ENCODE measurements at places on chromosomes 5 and 9. TPM values are rescaled to one million over a fixed set of nuclear protein-coding genes. Genes with fewer than 3 reads are reported as not detected.

- no peaks in the 10 kb centered on the region for H3K36me3 ChIP-seq
- DNase-seq: no peak
- no peak overlapping the region for H3K27ac ChIP-seq
- no peaks in the 10 kb centered on the region for H3K27me3 ChIP-seq
- no peak overlapping the region for H3K4me3 ChIP-seq
- no peaks in the 10 kb centered on the region for H3K4me1 ChIP-seq
These were observed 108.7 kb downstream of the JAKMIP2 start for GRCh38 chr5:147673791-147674190.

- H3K4me3 ChIP-seq: no peak overlapping the region
- no peak overlapping the region for H3K27ac ChIP-seq
- no peaks in the 10 kb centered on the region for H3K36me3 ChIP-seq
- H3K27me3 ChIP-seq: peaks cover 50% of the 10 kb centered on the region
These were observed 4.9 kb upstream of the NXNL2 start for GRCh38 chr9:88530051-88530450.

DNA sequence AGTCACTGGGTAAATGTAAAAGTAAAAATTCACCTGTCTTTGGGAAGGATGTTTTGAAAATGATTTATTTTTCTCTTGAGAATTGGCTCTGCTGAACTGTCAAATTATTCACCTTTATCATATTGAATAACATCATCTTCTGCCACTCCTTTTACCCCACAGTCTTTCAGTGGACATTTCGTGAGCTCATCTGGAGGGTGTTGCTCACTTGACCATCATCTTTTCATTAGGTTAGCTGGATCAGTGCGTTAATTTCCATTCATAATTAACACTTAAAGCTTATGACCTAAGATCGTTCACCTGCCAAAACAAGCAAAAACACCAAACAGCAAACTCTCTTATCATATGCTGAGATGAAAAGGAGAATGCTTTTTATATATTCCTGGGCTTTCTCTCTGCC, 53.4 kb upstream of the TNFAIP8 start:
- H3K4me1 ChIP-seq: peaks cover 72% of the 10 kb centered on the region
- peak overlapping the region; percentile 64 for H3K27ac ChIP-seq
- H3K27me3 ChIP-seq: no peaks in the 10 kb centered on the region
- no peak for DNase-seq
- H3K4me3 ChIP-seq: peak overlapping the region; percentile 29

DNA sequence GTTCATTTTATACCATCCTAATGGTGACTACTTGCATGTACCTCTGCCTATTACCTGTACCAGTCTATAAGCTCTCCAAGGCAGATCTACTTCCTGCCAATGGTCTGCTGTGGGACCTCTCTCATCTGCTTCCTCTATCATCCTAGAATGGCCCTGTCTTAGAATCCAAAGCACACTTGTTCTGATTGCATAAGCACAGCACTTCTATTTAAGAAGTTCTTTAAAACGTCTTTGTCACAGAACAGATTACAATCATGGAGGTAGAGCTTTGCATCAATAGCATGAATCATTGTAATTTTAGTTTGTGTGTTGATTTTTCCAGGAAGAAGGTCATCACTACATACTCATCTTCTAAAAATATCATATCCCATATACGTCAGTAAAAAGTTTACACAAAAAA, 131.8 kb upstream of the ACOT12 start:
- no peak overlapping the region for H3K27ac ChIP-seq
- no peaks in the 10 kb centered on the region for H3K27me3 ChIP-seq
- no peak for DNase-seq
- no peak overlapping the region for H3K4me3 ChIP-seq
- peaks cover 6% of the 10 kb centered on the region for H3K36me3 ChIP-seq

DNA sequence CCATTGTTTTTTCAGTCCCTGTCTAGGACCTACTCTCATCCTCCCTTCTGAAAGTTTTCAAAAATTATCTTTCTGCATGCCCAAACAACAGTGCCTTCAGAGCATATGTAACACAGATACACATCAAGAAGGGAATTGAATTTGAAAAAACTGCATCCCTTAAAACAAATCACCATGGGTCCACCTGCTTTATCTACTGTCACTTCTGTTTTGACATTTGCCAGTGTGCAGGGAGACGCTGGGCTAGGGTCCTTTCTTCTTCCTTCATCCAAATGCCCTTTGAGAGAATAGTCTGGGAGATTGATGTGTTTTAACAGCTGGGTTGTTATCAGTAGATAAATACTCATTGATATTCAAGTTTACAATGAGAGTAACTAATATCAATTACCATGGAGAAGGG, 1630.1 kb downstream of the MAT2B start:
- no peaks in the 10 kb centered on the region for H3K4me1 ChIP-seq
- no peak overlapping the region for H3K27ac ChIP-seq
- no peaks in the 10 kb centered on the region for H3K36me3 ChIP-seq
- H3K27me3 ChIP-seq: no peaks in the 10 kb centered on the region
- no peak overlapping the region for H3K4me3 ChIP-seq

DNA sequence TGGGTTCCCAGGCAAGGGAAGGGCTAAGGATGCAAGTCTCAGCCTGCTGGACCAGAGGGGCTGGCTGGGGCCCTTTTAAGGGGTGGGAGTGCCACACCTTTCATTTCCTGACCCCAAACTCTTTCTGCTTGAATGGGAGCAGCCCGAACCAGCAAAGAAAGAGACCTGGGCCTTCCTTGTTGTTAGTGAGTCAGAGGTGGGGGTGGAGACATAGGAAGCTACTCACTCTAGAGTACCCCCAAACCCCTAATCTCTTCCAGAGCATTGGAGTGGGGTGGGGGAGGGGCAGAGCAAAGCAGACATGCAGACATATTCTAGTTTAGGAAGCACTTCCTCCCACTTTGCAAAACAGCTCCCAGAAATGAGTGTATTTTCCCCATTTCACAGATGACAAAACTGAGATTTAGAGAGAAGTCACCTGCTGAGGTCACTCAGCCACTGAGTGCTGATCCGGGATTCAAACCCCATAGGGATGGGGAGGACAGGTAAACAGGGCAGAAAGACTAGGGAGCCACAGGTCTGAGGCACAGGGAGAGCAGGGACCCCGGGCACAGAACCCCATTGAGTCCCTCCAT, 6.0 kb upstream of the AQP3 start:
- DNase-seq: no peak
- peaks cover 52% of the 10 kb centered on the region for H3K4me1 ChIP-seq
- no peaks in the 10 kb centered on the region for H3K36me3 ChIP-seq
- H3K4me3 ChIP-seq: no peak overlapping the region

DNA sequence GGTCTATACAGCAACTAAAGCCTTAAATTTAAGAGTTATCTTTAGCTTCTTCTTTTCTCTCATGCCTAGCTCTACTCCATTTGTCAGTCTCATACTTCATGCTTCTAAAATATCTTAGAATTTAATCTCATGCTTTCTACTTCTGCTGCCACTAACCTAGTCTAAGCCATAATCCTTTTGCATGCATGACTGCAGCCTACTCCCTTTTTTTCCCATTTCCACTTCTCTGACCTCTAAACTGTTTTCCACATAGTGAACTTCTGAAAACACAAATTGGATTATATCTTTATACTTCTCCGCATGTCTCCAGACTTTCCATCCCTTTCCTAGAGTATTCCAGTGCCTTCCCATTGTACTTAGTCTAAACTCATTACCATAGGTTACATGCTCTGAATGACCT, 193.0 kb downstream of the XRCC4 start:
- no peaks in the 10 kb centered on the region for H3K27me3 ChIP-seq
- peaks cover 5% of the 10 kb centered on the region for H3K36me3 ChIP-seq
- no peak overlapping the region for H3K27ac ChIP-seq
- no peak for DNase-seq
- no peaks in the 10 kb centered on the region for H3K4me1 ChIP-seq

- H3K36me3 ChIP-seq: no peaks in the 10 kb centered on the region
- no peak for DNase-seq
- H3K4me1 ChIP-seq: peaks cover 4% of the 10 kb centered on the region
- H3K4me3 ChIP-seq: no peak overlapping the region
These were observed 17.0 kb upstream of the TSSK1B start for GRCh38 chr5:113451797-113452196.

DNA sequence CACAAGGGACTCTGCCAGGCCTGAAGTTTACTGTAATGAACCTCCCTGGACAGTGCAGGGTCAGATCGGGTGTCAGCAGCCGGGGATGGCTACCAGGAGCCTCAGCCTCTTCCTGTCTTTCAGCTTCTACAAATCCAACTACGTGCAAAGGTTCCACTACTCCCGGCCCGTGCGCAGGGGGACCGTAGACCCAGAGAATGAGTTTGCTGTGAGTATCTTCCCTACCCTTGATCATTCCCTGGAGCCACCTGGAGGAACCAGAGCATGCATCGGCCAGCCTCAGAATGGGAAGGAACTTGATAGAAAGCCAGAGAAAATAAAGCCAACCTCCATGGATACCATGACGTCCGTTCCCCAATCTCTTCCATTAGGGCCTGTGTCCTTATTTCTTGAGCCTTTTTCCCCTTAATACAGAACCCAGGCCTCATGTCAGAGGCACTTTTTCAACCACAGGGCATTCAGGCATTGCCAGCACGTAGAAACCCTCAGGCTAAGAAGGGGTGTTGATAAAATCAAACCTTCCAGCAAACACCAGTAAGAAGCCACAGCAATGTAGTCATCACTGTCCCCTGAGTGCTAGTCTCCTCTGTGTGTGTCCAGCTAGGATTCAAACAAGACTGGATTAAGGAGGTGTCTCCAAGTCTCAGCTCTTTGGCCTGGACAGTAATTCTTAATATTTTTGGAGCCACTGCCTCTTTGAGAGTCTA, 49.0 kb upstream of the FOXI1 start:
- no peaks in the 10 kb centered on the region for H3K27me3 ChIP-seq
- H3K27ac ChIP-seq: no peak overlapping the region
- H3K4me3 ChIP-seq: no peak overlapping the region
- no peak for DNase-seq
- peaks cover 82% of the 10 kb centered on the region for H3K36me3 ChIP-seq

- H3K27me3 ChIP-seq: no peaks in the 10 kb centered on the region
- H3K4me3 ChIP-seq: no peak overlapping the region
- DNase-seq: no peak
- H3K4me1 ChIP-seq: no peaks in the 10 kb centered on the region
- no peak overlapping the region for H3K27ac ChIP-seq
These were observed 90.3 kb upstream of the PHYKPL start for GRCh38 chr5:178322736-178323540.

DNA sequence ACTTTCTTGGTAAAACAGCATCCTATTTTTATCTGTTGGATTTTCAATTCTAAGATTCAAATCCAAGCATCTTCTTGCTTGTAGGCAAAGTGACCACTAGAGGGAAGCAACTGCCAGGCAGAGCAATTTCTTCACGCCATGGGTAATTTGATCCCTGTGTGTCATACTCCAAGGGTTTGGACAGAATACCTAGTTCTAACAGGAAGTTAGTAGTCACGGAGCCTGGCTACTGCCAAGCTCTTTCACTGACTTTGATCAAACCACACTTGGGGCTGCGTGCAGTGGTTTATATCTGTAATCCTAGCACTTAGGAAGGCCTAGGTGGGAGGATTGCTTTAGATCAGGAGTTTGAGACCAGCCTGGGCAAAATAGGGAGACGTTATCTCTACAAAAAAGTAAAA, 473.6 kb upstream of the TNC start:
- H3K27ac ChIP-seq: no peak overlapping the region
- peaks cover 13% of the 10 kb centered on the region for H3K27me3 ChIP-seq
- H3K4me1 ChIP-seq: no peaks in the 10 kb centered on the region
- no peaks in the 10 kb centered on the region for H3K36me3 ChIP-seq

DNA sequence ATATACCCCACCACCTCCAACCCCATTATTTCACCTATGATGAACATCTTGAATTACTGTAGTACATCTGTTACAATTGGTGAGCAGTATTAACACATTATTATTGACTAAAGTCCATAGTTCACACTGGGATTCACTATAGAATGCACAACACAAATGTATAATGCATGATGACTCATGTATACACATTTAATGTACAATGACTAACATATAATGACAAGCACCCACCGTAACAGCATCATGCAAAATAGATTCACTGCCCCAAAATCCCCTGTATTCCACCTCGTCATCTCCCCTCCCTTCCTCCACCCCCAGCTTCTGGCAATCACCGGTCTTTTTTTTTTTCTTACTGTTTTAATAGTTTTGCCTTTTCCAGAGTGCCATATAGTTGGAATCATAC, 47.1 kb upstream of the NEK6 start:
- no peak overlapping the region for H3K4me3 ChIP-seq
- peaks cover 3% of the 10 kb centered on the region for H3K36me3 ChIP-seq
- peaks cover 56% of the 10 kb centered on the region for H3K4me1 ChIP-seq
- DNase-seq: no peak

DNA sequence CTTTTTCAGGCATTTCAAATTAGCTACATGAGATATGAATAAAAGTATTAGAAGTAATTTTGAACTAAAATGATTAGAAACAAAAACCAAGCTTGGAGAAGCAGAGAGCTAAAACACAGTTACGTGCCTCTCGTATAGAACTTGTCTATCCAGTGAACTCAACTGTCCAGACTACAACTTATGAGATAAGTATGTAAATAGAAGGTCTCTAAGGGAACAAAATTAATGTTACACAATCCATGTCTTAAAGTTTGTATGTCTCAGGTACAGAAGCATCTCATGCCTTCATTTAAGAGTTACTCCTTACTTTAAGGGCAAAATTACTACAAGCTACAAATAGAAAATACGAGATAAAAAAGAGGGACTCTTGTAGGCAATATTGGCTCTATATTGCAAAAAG, 316.8 kb downstream of the CETN3 start:
- no peak overlapping the region for H3K4me3 ChIP-seq
- no peak for DNase-seq
- no peaks in the 10 kb centered on the region for H3K27me3 ChIP-seq
- H3K4me1 ChIP-seq: no peaks in the 10 kb centered on the region

GRCh38 chr5:64594601-64595000, 88.8 kb downstream of the RGS7BP start:
- peaks cover 6% of the 10 kb centered on the region for H3K27me3 ChIP-seq
- DNase-seq: no peak
- no peak overlapping the region for H3K27ac ChIP-seq
- H3K36me3 ChIP-seq: no peaks in the 10 kb centered on the region
- no peaks in the 10 kb centered on the region for H3K4me1 ChIP-seq
- H3K4me3 ChIP-seq: no peak overlapping the region

NUDT12 gene
- 0.94 TPM for total RNA-seq

HAVCR1 gene
- 4.1 TPM for total RNA-seq

PAIP2 gene
- 118 TPM for total RNA-seq

SPATA31C1 gene
- total RNA-seq: not detected

CARTPT gene
- total RNA-seq: not detected

CCDC180 gene
- total RNA-seq: 7.8 TPM

RPS14 gene
- 2,872 TPM for total RNA-seq

GFI1B gene
- total RNA-seq: not detected

RAB3C gene
- total RNA-seq: not detected

SLC22A5 gene
- 6.0 TPM for total RNA-seq

FUT7 gene
- total RNA-seq: 0.39 TPM
